ENCODE measurements at places on chromosomes 12 and 14. TPM values are rescaled to one million over a fixed set of nuclear protein-coding genes. Genes with fewer than 3 reads are reported as not detected.

DNA sequence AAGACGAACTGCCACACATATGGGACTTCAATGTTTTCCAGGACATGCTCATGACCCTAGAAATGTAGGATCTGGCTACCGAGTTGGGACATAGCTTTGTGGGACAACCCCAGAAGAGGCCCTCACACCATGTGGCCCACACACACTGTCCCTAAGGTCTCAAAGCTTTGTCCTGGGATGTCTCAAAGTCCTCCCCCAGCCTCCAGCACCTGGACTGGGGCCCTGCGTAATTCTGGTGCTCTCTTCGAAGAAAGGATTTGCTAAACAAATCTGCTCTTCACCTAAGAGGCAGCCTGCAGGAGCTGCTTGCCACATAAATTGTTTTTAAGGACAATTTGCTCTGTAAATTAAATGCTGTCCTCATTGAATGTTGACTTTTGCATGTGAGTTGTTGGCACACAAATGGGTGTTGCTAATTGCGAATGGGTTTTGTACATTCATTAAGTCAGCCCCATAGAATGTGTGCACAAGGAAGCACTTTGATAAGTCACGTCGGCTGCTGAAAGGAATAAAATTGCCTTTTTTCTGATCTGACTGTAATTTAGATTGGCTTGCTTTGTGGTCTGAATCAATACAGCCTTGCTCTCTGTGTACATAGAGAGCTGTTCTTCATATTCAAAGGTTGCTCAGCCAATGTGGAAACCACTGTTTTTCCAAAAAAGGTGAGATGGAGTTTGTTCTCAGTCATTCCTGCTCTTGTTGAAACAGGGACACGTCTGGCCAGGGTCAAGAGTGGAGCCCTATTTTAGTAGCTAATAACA is 161.6 kb upstream of the PWP1 start:
- ATAC-seq: no peak

The EFS gene
- 22.6 TPM for total RNA-seq

- no peak for ATAC-seq
Observed at GRCh38 chr14:55605793-55606192, 25.8 kb downstream of the KTN1 start.

GRCh38 chr14:30330445-30330844 is 228.5 kb upstream of the G2E3 start:
- no peak for ATAC-seq

- peak; percentile 22 for ATAC-seq
Observed at GRCh38 chr14:69093631-69094421, 59.1 kb downstream of the DCAF5 start.

GRCh38 chr14:101780390-101780789 is 18.9 kb downstream of the PPP2R5C start:
- ATAC-seq: no peak

DNA sequence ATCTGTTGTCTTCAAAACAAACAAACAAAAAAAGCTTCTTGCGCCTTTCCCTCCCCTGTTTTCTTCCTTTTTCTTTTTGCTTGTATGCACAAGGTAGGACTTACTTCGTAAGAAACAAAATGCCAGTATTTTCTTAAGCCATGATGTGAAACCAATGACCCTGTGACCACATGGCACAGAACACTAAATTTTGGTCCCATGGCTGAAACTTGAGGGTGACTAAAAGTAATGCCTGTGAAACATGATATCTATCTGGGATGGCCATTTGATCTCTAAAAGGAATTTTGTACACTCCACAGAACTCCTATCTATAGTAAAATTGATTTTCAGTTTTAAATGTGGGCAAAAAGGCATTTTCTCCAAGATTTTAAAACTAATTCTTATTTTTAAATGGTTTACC is 63.6 kb downstream of the PAPOLA start:
- no peak for ATAC-seq

- ATAC-seq: no peak
Observed at GRCh38 chr12:53324113-53324778, 2.8 kb upstream of the AAAS start.

DNA sequence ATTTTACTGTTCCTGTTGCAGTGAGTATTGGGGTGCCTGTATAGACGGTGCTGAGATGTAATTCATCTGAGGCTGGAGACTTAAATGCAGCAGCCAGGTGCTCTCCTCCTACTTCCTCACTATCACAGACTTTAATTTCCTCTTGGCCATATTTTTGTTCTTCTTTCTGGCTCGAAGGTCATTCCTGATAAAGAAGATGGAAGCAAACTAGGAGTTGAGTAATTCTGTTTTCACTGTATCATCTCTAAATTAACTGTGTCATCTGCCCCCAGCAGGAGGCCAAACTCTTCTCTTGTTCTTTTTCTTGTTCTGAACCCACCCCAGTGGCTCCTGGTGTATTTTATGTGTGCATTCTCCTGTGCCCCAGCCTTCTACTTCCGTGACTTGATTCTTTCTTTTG is 141.7 kb upstream of the ARHGAP5 start:
- ATAC-seq: no peak

The DACT1 gene
- 7.0 TPM for total RNA-seq

- no peak for ATAC-seq
Observed at GRCh38 chr12:79635676-79636075, 55.1 kb downstream of the PAWR start.

The M6PR gene
- total RNA-seq: 89.3 TPM

GRCh38 chr14:95222870-95223398 is 65.6 kb upstream of the DICER1 start:
- ATAC-seq: no peak
